ENCODE measurements at places on chromosomes 12 and 14. TPM values are rescaled to one million over a fixed set of nuclear protein-coding genes. Genes with fewer than 3 reads are reported as not detected.

GPRC5D gene
- not detected for total RNA-seq

PLEK2 gene
- total RNA-seq, result 5.2 TPM

ANO4 gene
- total RNA-seq, result 0.80 TPM

B4GALNT3 gene
- total RNA-seq, result 4.6 TPM

CDCA3 gene
- total RNA-seq, result 3.0 TPM

SRRM4 gene
- total RNA-seq, result not detected

GLT8D2 gene
- total RNA-seq, result 8.6 TPM

LGR5 gene
- 0.15 TPM for total RNA-seq
